Activated T-helper 1 cell treated with Interleukin-2 at 50 U/mL for 16 hours (primary cell): ENCODE measurements at places on chromosomes 4 and X.

- DNase-seq: no peak
These were observed 126.3 kb downstream of the NEK1 start for GRCh38 chr4:169485791-169486742.

DNA sequence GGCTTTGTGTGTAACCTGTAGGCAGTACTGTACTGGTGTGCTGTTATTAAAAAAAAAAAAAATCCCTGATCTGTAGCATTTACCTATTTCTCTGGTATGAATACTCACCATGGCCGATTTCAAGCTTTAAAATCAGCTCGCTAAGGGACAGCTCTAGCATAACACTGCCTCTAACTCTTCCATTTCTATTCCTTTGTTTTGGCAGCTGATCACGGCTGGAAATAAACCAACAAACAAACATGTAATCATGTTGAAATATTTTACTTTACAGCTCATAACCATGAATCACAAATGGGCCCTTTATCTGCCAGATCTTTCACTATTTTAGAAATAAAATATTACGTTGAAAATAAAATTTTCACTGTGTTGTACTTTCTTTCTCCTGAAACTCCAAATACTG lies 60.5 kb upstream of the IL15 start:
- DNase-seq: no peak

DNA sequence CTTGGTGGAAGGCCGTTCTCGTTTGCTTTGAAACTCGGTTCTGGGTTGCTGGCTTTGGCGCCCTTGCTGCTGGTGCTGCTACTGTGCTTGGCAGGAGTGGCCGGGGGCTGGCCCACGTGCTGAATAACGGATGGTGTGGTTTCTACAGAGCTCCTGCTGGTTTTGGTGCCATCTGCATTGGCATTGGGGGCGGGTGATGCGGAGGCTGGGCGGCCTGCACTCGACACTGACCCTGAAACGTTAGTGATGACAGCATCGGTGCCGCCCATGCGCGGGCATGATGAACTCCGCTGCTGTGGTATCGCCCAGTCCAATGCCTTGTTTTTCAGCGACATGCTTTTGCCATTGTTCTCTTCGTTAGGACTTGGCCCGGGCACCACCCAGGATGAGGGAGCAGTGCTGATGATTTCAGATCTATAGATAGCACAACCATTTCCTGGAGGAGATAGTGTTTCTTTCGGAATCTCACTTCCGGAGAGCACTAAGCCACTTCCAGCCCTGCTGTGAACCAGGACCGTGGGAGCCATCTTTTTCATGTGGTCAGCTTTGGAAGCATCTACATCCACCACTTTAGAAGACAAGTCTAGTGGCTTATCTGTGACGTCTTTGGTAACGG lies 24.2 kb downstream of the BCOR start:
- no peak for DNase-seq

DNA sequence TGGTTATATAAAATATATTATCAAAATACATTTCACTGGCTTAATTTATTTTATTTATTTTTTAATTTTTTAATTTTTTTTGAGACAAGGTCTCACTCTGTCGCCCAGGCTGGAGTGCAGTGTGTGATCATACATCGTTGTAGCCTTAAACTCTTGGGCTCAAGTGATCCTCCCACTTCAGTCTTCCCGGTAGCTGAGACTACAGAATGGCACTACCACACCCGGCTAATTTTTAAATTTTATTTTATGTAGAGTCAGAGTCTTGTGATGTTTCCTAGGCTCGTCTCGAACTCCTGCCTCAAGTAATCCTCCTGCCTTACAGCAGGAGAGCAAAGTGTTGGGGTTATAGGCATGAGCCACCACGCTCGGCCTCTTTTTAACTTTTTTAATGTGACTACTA lies 143.8 kb downstream of the CEP135 start:
- DNase-seq: no peak

GRCh38 chr4:112289407-112290253 lies 3.9 kb upstream of the TIFA start:
- DNase-seq: no peak

DNA sequence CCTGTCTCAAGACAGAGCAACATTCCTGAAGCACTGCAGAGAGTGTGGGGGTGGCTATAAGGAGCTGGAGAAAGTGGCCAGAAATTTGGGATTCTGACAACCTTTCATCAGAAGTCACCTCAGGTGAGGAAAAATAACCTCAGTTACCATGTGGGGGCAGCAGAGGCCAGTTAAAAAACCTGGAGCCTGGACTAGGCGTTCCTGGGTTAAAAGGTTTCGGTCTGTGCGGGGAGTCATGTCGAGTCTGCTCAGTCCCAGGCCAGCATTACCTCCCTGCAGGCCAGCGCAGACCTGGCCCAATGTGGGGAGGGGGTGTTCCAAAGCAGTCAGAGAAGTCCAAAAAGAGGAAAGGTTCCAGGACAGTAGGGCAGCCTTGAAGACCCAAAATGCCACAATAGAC lies 10.9 kb upstream of the NALF2 start:
- DNase-seq: no peak

DNA sequence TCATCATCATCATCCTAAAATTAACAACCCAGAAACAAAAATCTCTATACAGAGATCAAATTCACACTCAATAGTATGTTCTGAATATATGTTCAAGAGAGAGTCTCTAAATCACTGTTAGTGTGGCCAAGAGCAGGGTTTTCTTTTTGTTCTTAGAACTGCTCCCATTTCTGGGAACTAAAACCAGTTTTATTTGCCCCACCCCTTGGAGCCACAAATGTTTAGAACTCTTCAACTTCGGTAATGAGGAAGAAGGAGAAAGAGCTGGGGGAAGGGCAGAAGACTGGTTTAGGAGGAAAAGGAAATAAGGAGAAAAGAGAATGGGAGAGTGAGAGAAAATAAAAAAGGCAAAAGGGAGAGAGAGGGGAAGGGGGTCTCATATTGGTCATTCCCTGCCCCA lies 32.3 kb downstream of the CYBB start:
- DNase-seq: no peak

- DNase-seq: no peak
These were observed 171.8 kb upstream of the CLNK start for GRCh38 chr4:10856271-10856782.

GRCh38 chrX:149129767-149130166 lies 375.3 kb downstream of the IDS start:
- DNase-seq: no peak

GRCh38 chr4:156837625-156838345 lies 133.8 kb downstream of the PDGFC start:
- DNase-seq: no peak

DNA sequence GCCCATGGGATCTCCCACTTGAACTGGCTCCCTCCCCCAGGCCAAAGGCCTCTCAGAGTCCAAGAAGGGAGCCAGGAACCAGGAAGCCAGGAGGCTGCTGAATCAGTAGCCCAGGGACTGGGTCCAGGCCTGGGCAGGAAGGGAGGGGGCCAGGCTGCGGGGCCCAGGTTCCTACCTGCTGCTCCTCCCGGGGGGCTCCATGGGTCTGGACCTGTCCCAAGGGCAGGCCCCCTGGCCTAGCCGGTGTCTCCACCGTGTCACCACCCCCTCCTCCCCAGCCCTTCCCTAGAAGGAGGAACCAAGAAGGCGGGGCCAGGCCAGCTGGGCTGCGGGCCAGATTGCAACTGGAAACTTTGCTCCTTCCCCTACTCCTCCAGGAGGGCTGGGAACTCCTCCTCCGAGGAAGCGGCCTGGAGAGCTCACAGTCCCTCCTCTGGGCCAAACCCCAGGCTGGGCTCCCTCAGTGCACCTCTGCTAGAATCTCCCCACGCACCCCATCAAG lies at the start of gene IQSEC2:
IQSEC2 (minus strand) TSS at position 264 of the 502 bp plus-strand sequence.
- no peak for DNase-seq

GRCh38 chr4:52126966-52127365 lies 75.9 kb downstream of the SPATA18 start:
- DNase-seq: no peak
